ENCODE measurements at places on chromosomes 3 and 15.
A peak's percentile ranks its signal among the peaks of the same experiment; 100 is the strongest.

DNA sequence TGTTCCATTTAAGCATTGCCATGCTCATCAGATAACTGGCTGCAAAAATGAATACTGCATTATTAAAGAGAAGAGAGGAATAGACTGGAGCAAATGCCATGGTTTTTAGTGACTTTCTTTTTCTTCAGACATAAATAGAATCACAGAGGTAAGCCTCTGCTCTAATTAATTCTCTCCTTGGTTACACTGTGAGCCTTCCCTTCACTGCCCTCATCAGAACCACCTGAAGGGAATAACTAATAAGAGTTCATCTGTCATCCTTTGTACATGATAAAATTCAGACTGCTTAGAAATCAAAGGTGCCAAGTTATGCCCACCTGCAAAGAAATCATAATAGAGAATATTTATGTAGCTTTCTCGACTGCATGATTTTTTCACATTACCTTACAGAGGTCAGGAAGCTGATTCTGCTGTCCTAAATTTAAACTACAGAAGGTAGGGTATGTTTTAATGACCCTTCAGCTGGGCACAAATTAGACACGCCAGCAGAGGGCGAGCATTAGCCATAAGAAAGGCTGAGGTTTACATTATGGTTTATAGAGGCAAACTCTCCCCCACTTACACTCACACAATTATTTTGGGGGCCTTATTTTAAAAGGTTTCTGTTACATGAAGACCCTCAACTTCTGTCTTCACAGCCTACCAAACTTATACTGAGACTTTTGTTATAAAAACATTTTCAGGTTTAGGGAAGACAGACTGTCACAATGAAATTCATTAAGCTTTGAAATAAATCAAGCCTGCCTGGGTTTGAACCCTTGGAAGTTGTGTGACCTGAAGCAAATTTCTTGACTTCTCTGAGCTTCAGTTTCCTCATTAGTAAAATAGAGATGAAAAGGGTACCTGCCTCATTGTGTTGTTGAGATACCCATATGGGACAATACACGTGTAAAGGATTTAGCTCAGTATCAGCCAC is 15.3 kb upstream of the UNC13C start:
- DNase-seq: peak; percentile 37

DNA sequence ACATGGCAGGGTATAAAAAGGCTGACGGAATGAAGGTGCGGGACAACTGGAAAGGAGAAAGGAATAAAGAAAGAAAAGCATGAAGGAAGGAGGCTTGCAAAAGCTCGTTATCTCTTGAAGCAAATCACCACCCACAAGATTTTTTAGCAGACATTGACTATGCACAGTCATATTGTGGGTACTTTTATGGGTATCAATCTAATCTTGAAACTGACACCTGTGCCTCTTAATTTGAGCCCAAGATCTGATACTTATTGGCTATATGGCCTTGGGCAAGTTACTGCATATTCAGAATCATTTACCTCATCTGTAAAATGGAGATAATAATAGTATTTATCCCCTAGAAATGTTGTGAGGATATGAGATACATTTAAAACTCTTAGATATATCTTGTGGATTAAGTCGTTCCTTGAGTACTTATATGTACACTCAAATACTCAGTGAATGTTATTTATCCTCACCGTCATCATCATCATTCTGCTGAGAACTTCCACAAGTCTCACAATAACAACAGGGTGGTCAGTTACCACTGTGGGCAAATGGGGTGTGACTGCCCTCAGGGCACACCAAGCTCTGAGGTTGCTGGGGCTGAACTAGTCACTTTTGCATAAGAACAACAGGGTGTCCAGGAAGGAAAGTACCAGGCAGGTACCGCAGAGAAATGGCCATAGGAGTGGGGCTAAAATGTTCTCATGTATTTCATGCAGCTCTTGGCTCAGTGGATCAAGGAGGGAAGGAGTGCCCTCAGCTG is 266.1 kb downstream of the SLC9A9 start:
- no peak for DNase-seq

DNA sequence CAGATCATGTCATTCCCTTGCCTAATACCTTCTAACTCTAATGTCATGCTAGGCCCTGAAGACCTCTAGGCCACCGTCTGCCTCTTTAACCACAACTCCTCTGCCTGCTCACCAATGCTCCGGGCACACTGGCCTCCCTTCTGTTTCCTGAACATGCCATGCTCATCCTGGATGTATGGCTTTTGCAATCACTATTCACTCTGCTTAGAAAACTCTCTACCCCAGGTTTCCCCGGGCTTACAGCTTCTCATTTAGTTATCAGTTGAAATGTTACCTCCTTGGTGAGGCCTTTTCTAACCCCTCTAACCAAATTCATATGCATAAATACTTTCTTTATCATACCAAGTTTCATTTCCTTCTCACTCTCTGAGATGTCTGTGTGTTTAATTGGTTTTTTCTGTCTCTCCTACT is 727.8 kb upstream of the CFAP20DC start:
- no peak for DNase-seq

DNA sequence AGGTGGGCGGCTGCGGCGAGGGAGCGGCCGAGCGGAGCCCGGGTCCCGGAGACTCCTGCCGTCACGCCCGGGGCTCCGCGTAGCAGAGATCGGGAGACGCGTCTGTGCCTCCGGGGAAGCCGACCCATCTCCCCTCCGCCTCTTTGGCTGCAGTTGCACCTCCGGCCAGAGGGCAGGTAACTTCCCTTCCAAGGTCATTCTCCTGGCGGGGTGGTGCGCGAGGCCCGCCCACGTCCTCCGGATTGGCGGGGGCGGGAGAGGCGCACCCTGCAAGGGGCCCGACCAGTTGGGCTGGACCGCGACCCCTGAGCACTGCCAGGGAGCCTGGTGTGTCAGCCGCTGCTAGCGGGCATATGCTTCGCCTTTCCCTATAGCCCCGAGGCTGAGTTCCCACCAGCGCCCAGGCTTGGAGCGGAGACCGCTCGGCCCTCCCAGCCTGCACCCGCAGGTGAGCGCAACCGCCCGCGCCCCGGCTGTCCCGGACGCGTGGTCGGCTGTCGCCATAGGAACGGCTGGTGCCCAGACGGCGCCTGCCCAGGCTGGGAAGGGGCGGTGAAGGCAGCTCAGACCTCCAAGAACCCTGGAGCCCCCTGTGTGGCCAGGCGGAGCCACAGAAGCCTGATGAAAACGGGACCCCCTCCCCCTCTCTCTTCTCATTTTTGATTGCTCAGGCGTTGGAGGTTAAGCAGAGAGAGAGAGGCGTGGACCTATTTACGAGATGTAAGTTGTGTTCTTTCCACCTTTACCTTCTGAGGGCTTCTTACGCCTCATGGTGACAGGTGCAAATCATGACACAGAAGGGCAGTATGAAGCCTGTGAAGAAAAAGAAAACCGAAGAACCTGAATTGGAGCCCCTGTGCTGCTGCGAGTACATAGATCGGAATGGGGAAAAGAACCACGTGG is 453 bp downstream of the ZDHHC23 start:
- DNase-seq: no peak

DNA sequence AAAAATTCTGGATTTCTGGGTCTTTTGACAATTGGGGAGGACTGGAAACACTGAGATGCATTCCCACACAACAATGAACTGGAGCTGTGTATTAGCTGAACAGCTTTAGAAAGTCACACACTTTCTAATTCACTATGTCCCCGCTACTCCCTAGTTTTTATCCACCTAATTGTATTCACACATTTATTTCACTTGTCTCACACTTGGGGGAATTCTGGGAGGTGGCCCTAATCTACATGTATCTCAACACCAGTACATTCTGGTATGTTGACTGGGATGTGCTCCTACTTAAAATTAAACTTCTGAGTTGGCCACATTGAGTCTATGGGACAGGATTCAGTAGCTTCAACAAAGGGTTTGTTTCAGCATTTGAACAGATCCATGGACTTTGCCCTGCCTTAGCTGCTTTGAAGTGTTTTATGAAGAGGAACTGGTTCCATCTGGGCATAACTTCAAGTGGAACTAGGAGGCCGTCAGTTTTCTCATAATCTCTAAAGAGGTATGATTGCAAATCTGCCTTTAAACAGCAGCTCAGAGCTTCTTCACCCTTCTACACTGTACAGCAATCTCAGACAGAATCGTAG is 106.5 kb upstream of the CMC1 start:
- DNase-seq: no peak

DNA sequence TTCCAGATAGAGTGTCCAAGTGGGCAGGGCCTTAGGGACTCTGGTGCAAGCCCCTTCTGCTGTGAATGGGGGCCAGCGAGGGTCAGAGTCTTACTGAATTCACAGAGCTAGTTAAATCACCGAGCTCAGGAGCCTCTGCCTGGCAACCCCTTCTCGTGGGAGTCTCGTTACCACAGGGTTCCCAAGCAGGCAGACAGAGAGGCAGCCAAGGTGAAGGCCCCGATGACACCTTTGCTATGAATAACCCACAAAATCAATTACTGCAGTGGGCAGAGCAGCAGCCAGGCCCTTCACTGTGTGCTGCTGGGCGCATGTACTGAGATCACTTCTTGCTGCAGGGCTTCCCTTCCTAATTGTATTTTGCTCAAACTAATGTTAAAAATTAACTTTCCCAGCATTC is 56.9 kb downstream of the SPSB4 start:
- DNase-seq: no peak

- DNase-seq: peak; percentile 17
Measured at GRCh38 chr3:174957081-174957480, 97.9 kb downstream of the NAALADL2 start.

DNA sequence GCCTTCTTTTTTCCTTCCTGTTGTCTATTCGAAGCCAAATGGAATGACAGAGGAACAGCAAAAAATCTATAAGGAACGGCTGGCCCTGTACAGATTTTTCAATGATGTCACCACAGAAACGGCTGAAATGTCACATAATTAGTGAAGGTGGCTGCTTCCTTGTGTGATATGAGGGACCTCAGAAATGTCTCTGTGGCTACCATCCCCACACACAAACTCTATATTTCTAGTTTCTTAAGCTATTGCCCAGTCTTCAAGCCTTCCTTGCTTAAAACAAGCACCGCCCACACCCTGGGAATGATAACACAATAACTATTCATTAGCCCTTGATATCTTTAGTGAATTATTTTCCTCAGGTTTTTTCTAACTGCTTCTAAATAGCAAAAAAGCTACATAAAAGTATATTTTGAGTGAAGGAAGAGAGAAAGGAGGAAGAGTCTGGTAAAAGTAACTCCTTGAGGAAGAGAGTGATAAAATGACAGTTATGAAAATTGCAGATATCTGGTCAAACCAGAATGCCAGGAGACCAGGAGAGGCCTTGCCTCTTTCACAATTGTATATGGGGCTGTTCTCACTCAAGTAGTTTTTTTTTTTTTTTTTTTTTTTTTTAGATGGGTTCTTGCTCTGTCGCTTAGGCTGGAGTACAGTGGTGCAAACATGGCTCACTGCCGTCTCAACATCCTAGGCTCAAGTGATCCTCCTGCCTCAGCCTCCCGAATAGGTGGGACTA is 38.7 kb downstream of the FMN1 start:
- DNase-seq: no peak
